ENCODE measurements at places on chromosomes 5 and 9.

DNA sequence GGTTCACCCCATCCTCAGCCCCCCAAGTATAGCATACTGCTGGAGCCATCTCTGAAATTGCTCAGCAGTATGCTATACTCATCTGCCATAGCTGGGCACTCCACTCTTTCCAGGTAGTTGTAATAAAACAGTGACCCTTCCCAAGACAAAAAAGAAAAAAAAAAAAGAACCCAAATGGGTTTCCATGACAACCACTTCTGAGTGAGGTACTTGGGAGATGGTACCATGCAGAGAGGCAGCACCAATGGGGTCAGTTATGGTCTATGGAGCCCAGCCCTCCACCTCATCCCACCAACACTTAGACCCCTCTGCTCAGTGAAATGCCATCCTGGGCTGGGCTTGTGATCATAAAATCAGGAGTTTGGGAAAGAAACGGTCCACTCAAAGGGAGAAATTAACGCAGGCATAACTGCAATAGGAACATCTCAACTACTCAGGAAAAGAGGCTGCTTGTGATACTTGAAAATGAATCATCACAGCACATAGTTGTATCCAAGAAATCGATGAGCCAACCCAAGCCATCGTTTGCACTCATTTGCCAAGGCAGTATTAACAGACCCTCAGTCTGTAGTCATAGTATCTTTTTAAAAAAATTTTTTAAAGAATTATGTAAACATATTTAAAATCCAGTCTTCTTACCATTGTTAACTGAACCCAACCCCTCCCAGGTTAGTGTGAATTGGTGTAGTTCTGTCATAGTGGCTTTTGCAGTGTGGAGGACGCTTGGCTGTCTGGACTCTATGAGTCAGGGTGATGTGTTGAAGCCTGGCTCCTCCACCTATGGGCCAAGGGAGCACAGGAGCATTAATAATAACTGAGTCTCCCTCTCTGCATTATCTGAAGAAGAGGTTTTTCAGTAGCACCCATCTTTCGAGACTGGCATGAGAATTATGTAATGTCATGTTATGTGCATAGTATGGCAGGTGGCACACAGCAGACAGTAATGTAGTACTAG is 402.7 kb downstream of the SPOCK1 start:
- DNase-seq = no peak

- no peak for DNase-seq
Observed at GRCh38 chr5:38666668-38667498, 110.4 kb upstream of the LIFR start.

DNA sequence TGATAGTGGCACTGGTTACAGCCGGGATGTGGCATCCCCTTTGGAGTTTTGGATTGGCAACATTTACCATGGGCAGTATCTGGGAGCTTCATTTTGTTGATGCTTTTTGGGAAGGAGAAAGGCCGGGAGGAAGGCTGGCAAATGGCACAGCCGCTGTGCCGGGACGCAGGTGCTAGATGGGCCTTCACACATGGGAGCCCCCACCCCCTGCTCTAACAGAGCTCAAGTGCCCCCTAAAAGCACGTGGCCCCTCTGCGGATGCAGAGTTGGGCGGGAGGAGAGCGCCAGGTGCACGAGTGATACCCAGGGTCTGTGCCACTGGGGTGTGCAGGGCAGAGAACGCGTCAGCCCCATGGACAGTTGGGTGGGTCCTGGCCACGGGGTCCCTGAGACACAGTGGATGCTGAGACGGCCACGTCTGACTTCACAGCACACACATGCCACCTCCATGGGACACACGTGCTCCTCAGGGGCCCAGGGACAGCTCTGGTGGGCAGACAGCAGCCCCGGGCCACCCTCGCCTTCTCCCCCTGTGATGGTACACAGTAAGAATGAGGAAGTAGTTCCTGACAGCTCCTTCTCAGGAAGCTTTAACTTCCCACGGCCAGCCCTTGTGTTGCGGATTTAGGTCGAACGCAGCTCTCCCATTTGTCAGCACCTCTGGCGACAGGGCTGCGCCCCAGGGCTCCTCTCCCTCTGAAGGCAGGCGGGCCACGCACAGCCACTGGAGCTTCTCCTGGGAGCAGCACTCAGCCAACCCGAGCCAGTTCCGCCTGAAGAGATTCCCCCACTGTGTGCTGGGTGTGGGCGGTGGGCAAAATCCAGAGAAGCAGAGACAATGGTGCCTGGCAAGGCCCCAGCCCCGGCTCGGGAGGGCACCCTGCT is 10.8 kb downstream of the SLC9A3 start:
- DNase-seq = no peak

GRCh38 chr9:101536351-101536750 is 2.7 kb downstream of the RNF20 start:
- DNase-seq = no peak

GRCh38 chr5:2741956-2742355 is 9.5 kb downstream of the IRX2 start:
- no peak for DNase-seq

All from activated CD4-positive, alpha-beta T cell treated with anti-CD3 and anti-CD28 coated beads, Interleukin-2, amount 50 U/mL, for 48 hours (primary cell).